ENCODE measurements at places on chromosomes 5 and 9.
A peak's percentile ranks its signal among the peaks of the same experiment; 100 is the strongest.

GRCh38 chr9:76373173-76373783 is 20.9 kb downstream of the RFK start:
- no peak for DNase-seq

DNA sequence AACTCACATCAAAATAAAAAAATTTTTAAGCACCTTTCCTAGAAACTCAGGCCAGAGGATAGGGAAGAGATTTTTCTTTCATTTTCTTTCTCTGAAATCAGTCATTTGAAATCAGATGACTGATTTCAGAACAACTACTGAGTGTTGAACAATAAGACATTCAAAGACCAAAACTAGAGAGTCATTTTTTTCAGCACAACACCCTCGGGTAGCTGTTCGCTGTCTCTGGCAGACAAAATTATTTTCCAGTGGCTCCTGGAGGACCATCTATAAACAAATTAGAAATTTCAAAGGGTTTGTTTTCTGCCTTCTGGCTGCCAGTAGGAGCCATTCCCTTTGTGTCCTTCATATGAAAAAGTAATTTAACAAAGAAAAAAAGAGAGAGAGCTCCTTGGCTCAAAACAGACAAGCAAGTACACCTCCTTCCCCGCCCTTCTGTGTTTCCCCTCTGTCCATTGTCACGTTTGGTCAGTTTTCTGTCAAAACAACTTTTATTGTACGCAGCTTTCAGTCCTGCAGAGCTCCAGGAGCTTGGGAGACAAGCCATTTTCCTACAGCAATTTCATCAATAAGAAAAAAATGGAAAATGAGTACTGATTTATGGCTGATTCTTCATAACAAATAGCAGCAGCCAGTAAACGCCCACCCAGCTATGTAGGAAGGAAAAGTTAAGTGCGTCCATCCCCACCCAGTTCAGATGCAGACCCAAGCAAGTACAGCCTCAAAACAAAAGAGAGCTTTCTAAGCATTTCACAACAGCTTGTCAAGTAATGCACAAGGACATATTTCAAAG is 405.2 kb downstream of the ZNF608 start:
- no peak for DNase-seq

- DNase-seq, result no peak
Observed at GRCh38 chr5:90853750-90854149, 295.2 kb downstream of the ADGRV1 start.

DNA sequence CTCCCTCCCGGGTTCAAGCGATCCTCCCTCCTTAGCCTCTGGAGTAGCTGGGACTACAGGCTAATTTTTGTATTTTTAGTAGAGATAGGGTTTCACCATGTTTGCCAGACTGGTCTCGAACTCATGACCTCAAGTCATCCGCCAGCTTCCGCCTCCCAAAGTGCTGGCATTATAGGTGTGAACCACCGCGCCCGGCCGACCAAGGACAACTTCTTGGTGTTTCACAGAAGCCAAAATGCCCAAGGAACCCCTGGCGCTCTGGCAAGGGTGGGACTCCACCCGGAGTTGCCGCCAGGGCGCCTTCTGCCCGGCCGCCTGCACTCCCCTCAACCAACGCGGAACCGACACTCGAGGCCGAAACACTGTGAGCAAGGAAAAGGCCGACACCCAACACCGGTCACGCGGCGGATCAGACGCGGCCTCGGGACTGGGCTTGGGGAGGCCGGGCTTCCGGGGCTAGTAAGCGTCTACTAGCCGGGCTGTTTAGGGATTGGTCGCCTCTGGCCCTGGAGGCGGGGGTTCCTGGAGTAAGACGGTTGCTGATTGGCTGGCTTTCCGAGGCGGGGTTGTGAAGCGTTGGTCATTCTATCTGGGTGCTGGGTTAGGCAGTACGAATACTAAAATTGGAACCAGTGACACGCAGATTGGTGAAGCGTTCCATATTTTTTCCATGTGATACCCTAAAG is 7.7 kb upstream of the CFAP157 start:
- DNase-seq, result peak; percentile 80

GRCh38 chr5:71816307-71816706 is 97.2 kb downstream of the CARTPT start:
- DNase-seq, result no peak

DNA sequence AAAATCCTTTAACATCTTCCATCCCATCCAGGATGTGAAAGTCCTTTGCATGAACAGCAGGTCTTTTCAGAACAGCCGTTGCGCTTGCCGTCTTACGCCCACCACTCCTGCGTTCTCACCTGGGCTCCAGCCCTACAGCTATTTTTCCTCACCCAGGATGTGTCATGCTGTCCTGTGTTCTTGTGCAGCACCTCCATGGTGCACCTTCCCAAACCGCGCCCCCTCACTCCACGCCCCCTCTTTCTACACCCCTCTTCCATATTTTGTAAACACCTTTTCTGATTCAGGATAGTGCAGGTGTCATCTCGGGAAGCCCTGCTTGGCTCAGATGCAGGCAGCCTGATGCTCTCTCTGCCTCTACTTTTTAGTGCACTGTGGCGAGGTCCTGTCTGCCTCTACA is 18.4 kb downstream of the CAMK4 start:
- DNase-seq, result no peak

DNA sequence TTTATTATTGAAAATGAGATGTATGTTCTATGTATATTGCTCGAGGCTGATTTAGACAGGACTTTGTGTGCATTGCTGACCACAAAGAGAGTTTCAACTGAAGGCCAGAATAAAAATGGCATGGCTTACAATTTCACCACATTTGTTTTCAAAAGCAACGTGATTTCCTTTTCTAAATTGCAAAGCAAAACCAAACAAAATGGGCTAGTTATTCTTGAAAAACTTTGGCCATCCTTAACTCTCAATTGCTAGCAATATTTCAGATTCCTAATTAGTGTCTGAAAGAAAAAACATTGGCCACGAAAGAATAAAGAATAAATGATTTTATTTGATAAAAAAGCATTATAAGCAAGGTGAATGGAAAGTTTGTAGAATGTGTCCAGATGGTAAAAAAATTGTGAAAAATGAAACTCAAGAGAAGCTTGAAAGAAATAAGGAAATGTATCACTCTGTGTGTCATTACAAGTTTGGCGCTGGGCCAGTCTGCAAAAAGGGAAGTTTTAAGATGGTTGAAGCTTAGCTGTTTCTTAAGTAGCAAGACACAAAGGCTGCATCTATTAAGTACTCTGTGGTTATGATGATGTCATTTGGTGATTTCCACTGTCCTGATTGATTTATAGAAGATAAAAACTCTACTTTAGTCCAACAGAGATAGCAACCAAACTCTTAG is 89.2 kb upstream of the PRLR start:
- no peak for DNase-seq

DNA sequence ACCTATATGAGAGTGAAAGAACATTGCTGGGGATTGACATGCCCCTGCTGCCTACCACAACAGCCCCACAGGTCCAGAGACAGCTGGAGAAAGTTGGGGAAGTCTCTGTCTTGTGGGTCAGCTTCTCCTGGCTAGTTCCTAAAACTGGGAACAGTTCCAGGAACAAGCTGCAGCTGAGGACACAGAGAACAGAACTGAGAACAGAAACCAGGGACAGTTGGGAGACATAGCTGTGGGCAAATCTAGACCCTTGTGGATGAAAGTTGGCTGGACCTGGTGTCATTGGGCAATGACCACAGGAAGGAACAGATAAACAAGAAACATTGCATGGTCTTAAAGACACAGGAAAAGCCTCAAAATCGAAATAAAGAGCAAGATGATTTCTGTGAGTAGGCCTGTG is 58.3 kb upstream of the MOCS2 start:
- DNase-seq, result no peak

- no peak for DNase-seq
Observed at GRCh38 chr5:65919773-65920172, 6.6 kb upstream of the ERBIN start.

DNA sequence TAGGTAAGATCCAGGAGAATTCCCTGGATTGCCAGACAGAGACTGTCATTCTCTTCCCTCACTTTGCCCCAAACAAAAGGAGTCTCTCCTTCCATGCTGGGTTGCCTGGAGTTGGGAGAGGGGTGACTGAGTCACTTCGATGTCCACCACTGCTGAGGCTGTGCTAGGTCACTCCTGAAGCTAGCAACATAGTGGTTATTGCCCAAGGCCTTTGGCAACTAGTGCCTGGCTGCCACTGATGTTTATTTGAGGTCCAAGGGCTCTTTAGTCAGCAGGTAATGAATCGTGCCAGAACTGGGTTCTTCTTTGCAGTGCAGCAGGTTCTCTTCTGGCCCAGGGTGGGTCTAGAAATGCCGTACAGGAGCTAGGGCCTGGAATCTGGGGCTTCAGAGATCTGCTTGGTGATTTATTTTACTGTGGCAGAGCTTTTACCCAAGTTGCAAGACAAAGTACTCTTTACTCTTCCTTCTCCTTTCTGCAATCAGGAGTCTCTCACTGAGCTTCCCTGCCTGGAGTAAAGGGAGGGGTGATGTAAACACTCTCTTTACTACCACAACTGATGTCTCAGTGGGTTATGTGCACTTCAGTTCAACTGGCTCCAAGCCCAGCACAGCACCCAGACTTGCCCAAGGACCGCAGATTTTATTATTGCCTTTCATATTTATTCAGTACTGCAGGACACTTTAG is 155.7 kb upstream of the SH3GL2 start:
- no peak for DNase-seq

- no peak for DNase-seq
Observed at GRCh38 chr5:56251918-56252553, 18.9 kb upstream of the ANKRD55 start.

GRCh38 chr9:94819161-94819687 is 92.7 kb downstream of the AOPEP start:
- DNase-seq, result no peak

GRCh38 chr5:52043137-52043536 is 659.9 kb downstream of the ISL1 start:
- no peak for DNase-seq

GRCh38 chr5:446883-447263 is 3.9 kb downstream of the EXOC3 start:
- DNase-seq, result no peak

GRCh38 chr9:127942216-127943010 is 4.8 kb upstream of the DPM2 start:
- no peak for DNase-seq

GRCh38 chr9:33748633-33749304 is 46.6 kb upstream of the PRSS3 start:
- no peak for DNase-seq

All from iPS DF 19.7 (cell line).